ENCODE measurements at places on chromosomes 11 and 22.

- DNase-seq, result peak; percentile 83
Measured at GRCh38 chr11:19715373-19715772, 2.7 kb downstream of the NAV2 start.

DNA sequence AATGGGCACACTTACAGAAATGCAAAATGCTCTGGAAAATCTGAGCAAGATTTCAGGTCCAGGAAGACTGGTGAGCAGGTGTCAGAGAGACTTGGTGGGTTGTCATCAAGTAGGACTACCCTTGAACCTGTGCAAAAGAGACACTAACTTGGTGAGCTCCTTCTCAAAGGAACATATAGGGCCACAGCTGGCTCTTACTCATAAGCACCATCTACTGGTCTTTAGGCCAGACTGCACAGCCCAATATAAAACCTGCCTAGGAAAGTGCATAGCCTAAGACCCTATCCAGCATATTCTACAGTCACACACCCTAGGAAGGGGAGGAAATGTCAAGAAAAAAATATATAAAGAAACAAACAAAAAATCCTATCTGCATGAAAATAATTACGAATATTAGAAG, 18.2 kb upstream of the OR10W1 start:
- DNase-seq, result no peak

DNA sequence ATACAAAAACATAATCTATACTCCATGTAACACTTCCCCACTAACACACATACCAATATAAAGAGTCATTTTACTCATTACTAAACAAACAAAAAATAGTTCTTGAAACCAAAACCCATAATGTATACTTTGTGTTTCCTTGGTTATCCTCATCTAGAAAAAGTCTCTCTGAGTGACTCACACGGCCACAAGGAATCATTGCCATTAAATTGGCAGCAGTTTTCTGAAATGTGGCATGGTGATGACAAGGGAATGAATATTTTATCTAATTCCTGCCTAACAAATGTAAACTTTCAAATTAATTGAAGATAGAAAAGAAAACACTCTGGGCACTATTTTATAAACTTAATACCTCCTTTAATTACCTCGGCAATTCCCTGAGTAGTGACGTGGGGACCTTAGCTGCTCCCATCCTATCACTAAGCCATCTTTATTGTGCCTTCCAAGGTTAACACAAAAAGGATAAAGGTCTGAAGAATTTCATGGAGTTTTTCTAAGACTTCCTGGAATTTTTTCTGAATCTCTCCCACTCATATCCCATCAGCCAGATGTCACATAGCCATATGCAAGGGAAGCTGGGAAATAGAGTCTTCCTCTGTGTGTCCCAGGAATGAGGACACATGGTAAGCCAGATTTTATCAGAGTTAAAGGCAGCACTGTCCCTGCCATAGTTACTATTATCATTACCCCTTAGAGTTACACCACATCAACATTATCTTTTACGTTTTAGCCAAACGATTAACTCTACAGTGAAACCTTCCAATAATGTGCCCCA, 857.2 kb upstream of the TENM4 start:
- peak; percentile 34 for DNase-seq

DNA sequence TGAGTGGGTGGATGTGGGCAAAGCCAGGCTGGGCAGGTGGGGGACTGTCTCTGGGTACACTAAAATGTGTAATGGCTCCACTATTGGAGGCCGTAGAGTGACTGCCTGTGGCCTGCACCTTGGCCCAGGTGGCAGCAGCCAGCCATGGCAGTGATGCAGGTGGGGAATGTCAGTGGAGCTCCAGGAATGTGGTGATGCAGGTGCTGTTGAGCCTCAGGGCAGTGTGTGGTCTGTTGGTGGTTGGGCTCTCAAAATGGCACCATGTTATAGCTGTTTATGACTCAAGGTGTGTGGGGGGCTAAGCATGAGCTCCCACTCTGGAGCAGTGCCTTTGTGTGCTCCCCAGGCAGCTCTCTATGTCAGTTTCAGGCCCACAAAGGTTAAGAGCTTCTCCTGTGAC, 40.2 kb upstream of the CCDC90B start:
- DNase-seq, result no peak

- DNase-seq, result no peak
Measured at GRCh38 chr11:123797541-123797940, 8.6 kb downstream of the OR6M1 start.

DNA sequence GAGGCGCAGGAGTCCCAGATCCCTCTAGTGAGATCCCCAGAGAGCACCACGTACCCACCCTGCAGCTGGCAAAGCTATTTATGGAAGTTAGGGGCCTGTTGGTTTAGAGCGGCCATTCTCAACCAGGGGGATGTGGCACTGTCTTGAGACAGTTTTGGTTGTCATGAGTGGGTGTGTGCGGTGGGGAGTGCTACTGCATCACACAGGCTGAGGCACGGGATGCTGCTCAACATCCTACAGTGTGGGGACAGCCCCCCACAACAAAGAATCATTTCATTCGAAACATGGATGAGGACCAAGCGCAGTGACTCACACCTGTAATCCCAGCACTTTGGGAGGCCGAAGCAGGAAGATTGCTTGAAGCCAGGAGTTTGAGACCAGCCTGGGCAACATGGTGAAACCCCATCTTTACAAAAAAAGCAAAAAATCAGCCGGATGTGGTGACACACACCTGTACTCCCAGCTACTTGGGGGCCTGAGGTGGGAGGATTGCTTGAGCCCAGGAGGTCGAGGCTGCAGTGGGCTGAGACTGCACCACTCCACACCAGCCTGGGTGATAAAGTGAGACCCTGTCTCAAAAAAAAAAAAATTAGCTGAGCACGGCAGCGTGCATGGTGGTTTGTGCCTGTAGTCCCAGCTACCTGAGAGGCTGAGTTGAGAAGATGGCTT, 28.2 kb downstream of the GGT5 start:
- no peak for DNase-seq

- no peak for DNase-seq
Measured at GRCh38 chr22:39917197-39917643, 16.3 kb downstream of the GRAP2 start.

- no peak for DNase-seq
Measured at GRCh38 chr11:3684129-3684818, 13.1 kb upstream of the CHRNA10 start.

DNA sequence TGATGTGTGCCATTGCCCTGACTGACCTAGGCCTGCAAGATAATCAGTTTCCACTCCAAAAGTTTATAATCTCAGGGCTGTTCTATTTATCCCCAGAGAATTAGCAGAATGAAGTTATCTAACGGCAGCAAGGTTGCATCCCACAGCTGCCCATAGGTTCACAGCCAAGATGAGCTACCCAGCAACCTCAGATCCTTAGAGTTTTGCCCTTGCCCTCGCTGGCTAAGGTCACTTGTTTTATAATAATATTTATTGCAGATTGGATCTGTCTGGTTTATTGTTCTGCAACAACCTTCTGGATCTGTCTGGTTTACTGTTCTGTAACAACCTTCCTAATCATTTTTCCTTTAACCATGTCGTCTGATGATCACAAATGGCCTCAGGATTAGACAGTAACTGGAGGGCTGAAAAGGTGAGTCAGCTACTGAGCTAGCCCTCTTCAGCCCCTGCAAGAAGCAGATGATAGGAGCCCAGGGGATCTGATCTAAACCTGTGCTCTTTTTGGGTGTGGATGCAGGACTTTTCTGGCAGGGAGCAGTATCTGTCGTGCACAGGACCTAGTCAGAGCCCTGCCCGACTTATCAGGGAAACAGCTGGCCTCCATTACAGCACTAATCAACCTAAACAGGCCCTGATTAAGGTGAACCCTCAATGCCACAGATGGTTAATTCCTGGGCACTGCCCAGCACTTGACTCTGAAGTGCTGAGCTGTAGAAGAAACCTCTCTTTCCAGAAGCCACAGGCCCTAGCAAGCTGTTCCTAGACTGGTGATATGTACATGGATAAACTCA, 642.9 kb upstream of the KIRREL3 start:
- no peak for DNase-seq

GRCh38 chr11:37456746-37457145, 858.7 kb upstream of the RAG2 start:
- no peak for DNase-seq

All from AG04449 (cell line).